ENCODE measurements at places on chromosomes 16 and 17.

DNA sequence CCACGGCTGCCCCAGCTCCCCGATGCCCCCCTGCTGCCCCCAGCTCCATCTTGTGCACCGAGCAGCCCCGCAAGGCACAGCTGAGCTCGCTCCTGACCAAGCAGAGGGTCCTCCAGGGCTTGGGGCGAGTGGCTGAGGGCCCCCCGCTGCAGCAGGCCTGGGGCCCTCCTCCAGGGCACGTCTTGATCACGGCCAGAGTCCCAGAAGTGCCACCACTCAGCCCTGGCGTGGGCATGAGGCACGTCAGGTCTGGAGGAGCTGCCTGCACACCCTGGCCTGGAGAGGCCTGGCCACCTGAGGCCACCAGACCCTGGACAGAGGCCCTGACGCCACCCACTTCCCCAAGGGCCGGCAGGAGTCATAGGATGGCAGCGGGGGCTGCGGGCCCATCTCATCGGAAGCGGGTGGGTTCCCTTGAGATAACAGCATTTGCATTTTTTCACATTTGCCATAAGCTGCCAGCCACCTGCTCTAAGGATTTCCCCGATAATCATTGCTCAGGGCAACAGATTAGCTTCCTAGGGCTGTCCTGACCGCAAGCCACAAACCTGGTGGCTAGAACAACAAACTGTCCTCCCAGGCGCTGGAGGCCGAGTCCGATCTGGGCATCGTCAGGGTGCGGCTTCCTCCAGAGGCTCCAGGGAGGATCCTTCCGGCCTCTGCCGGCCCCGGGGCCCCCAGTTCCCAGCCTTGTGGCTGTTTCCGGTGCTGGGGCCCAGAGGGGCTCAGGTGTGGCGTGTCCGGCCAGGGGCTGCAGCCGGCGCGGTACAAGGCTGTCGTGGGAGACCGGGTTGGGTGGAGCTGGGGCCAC is 23.9 kb upstream of the C1QTNF8 start:
- DNase-seq: no peak

DNA sequence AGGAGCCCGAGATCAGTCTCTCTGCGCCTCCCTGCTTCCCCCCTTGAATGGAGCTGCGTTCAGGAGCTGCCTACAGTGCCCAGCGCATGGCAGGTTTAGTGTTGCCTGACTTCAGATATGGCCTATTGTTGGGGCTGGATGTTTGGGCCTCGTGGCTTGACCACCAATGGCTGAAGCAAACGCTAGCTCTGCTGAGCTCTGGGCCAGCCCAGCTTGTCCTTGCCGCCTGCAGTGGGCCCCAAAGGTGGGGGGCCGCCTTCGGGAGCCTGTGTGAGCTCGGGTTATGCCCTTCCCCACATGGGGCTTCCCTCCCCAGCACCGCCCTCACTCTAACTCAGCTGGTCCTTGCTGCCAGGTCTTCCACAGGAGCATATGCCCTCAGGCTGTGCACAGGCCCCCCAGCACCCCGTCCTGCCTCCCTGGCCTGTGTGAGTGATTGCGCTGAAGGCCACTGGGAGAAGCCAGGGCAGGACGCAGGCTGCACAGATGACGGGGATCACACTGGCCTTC is 2.0 kb upstream of the METTL26 start:
- no peak for DNase-seq

DNA sequence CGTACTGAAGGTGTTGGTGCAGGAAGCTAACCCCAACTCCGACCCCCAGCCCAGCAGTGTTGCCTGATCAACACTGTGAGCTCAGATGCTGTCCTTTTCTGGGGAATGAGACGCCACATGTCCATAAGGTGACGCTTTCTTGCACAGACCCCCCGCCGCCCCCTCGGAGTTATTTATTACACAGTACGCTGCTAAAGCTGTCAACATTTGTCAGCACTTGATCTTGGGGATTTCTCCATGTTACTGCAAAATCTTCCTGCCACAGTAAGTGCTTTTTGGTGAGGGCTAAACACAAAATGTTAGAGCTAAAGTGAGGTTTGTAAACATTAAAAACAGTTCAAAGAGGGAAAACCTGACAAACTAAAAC is 15.9 kb downstream of the CMTM3 start:
- DNase-seq: no peak

DNA sequence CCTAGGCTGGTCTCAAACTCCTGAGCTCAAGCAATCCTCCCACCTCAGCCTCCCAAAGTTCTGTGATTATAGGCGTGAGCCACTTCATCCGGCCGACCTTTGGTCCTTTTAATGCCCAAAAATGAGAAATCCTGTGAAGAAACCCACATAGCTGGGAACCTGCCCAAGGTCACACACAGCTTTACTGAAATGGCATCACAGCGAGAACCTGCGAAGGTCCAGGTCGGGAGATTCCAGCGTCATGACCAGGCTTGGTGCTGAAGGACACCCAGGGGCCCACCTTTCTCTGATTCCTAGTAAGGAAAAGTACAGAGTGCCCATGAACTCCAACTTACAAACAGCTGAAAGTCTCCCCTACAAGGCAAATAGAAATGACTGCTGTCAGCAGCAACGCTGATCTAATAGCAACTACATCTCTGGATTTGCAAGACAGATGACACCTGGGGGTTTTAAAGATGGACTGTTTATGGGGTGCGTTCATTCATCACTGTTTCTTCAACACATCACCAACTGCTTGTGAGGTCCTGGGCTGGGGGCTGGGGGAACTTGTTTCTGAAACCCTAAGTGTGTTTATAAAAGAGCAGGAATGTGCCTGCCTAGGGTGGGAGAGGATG is 24.5 kb upstream of the DNAH17 start:
- no peak for DNase-seq

GRCh38 chr16:79177018-79177417 is 423.5 kb downstream of the MAF start:
- DNase-seq: no peak

GRCh38 chr16:49078104-49078503 is 203.5 kb downstream of the CBLN1 start:
- DNase-seq: no peak

- DNase-seq: no peak
These were observed 26.4 kb downstream of the KIFC3 start for GRCh38 chr16:57775661-57776469.

GRCh38 chr16:51045186-51045585 is 105.9 kb downstream of the SALL1 start:
- DNase-seq: no peak
